ENCODE measurements at places on chromosomes 5 and 9.

DNA sequence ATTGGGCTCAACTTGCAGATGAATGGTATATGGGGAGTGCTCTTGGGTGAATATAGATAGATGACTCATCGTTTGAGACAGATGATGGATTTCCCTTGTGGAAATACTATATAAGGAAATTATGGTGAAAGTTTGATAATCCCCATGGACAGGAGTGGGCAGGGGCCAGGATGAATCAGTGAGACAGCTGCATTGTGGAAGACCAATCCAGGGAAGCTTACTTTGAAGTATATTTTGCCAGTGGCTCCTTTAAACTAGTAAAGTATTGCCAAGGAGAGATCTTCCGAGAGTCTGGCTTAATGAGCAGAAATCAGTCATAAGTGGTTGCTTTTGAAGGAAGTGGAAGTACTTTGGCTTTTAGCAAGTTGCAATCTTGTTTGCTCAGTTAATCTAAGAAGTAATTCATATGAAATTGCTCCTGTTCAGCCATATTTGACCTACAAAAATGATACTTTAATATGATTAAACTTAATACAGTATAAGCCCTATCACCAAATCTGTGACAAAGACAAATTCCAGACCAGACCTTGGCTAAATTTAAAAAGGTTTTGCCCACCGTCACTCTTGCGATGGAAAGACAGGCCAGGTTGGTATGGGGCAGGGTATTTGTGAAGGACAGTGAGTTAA, 9.3 kb upstream of the TNC start:
- H3K27me3 ChIP-seq, result no peaks in the 10 kb centered on the region
- no peak for DNase-seq
- no peaks in the 10 kb centered on the region for H3K4me1 ChIP-seq
- no peaks in the 10 kb centered on the region for H3K36me3 ChIP-seq
- no peak overlapping the region for H3K4me3 ChIP-seq

GRCh38 chr5:167769846-167770413, 521.5 kb upstream of the WWC1 start:
- H3K4me3 ChIP-seq, result no peak overlapping the region
- no peak for DNase-seq
- H3K36me3 ChIP-seq, result no peaks in the 10 kb centered on the region

GRCh38 chr9:8168916-8169438, 369.4 kb upstream of the DMAC1 start:
- H3K4me1 ChIP-seq, result no peaks in the 10 kb centered on the region
- no peak overlapping the region for H3K27ac ChIP-seq
- no peaks in the 10 kb centered on the region for H3K36me3 ChIP-seq
- no peaks in the 10 kb centered on the region for H3K27me3 ChIP-seq
- H3K4me3 ChIP-seq, result no peak overlapping the region
- DNase-seq, result no peak

- H3K36me3 ChIP-seq, result no peaks in the 10 kb centered on the region
- no peak overlapping the region for H3K27ac ChIP-seq
- DNase-seq, result no peak
- no peaks in the 10 kb centered on the region for H3K27me3 ChIP-seq
These were observed 394.9 kb upstream of the CD180 start for GRCh38 chr5:67591491-67591890.

DNA sequence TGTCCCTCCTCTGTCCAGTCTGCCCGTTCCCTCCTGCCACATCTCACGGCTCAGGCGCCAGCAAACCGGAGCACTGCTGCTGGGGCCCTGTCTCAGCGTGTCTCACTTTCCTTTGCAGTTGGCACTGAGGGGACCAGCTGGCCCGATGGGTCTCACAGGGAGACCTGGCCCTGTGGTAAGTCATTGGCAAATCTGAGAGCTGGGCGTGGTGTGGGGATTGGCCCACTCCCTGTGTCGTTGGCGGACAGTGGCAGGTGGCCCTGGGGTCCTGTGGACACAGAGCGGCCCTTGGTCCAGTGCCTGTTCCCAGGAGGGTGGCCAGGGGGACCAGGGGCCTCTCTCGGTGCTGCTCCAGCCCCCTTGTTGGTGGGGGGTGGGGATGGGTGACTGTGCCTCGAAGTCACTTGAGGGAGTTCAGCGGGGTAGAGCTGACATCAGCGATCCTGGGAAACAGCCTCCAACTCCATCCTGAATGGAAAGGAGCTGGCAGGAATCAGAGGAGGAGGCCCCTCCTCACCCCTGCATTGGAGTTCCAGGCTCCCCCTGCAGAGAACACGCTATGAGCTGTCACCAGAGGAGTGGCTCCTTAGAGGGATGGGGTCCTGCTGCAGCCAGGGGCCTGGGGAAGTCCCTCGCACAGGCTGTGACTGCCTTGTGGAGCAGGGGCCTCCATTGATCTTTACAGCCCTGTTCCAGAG, 111.0 kb downstream of the COL5A1 start:
- DNase-seq, result no peak
- H3K27me3 ChIP-seq, result no peaks in the 10 kb centered on the region
- H3K36me3 ChIP-seq, result no peaks in the 10 kb centered on the region
- H3K27ac ChIP-seq, result no peak overlapping the region
- no peak overlapping the region for H3K4me3 ChIP-seq
- no peaks in the 10 kb centered on the region for H3K4me1 ChIP-seq

- no peaks in the 10 kb centered on the region for H3K27me3 ChIP-seq
- H3K27ac ChIP-seq, result no peak overlapping the region
- no peak overlapping the region for H3K4me3 ChIP-seq
- H3K4me1 ChIP-seq, result no peaks in the 10 kb centered on the region
- DNase-seq, result no peak
These were observed 153.4 kb upstream of the MAP1B start for GRCh38 chr5:71953866-71954265.

- no peak for DNase-seq
- no peak overlapping the region for H3K4me3 ChIP-seq
These were observed 55.1 kb upstream of the CCDC112 start for GRCh38 chr5:115351356-115352195.

DNA sequence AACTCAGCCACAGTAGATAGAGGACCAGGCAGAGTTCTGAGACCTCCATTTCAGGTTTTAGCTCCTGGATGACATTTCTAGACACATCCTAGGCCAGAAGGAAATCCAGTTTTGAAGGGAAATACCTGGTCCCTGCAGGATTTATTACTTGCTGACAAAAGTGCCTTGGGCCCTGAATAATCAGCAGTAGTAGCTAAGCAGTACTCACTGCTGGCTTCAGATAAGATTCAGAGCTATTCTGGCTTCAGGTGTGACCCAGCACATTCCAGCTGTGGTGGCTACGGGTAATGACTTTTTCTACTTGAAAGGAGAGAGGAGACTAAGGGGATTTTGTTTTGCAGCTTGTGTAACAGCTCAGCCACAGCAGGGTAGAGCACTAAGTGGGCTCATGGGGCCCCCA, 34.0 kb downstream of the NDUFAF2 start:
- H3K4me1 ChIP-seq, result no peaks in the 10 kb centered on the region
- H3K4me3 ChIP-seq, result no peak overlapping the region
- DNase-seq, result no peak
- no peak overlapping the region for H3K27ac ChIP-seq
- H3K36me3 ChIP-seq, result peaks cover 2% of the 10 kb centered on the region
- H3K27me3 ChIP-seq, result no peaks in the 10 kb centered on the region

DNA sequence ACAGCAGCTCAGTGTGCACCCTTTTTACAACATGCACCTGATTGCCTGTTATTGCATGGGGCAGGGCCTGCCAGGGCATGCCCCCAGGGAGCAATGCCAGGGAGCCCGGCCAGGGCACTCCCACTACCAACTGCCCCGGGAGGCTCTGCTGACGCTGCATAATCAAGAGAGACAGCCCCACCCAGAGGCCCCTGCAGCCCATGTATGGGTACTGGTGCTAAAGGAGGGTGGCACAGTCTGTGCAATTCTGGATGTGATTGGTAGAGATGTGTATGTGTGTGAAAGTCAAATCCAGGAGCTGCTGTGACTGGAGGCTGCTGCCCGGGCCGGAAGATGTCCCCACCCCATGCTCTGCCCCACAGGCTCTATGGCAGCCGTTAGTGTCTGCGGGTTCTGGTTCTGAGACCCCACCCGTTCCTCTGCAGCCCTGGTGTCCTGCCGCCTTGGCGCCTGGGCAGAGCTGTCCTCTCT, 3.9 kb upstream of the NEURL1B start:
- H3K4me3 ChIP-seq, result no peak overlapping the region
- peaks cover 2% of the 10 kb centered on the region for H3K4me1 ChIP-seq
- no peak for DNase-seq

GRCh38 chr5:74490814-74491213, 149.7 kb downstream of the ENC1 start:
- no peaks in the 10 kb centered on the region for H3K4me1 ChIP-seq
- H3K4me3 ChIP-seq, result no peak overlapping the region
- H3K27ac ChIP-seq, result no peak overlapping the region
- no peaks in the 10 kb centered on the region for H3K27me3 ChIP-seq
- H3K36me3 ChIP-seq, result no peaks in the 10 kb centered on the region

GRCh38 chr5:111173476-111173875, 50.7 kb upstream of the CAMK4 start:
- no peaks in the 10 kb centered on the region for H3K4me1 ChIP-seq
- no peak for DNase-seq
- no peaks in the 10 kb centered on the region for H3K27me3 ChIP-seq
- no peak overlapping the region for H3K27ac ChIP-seq

DNA sequence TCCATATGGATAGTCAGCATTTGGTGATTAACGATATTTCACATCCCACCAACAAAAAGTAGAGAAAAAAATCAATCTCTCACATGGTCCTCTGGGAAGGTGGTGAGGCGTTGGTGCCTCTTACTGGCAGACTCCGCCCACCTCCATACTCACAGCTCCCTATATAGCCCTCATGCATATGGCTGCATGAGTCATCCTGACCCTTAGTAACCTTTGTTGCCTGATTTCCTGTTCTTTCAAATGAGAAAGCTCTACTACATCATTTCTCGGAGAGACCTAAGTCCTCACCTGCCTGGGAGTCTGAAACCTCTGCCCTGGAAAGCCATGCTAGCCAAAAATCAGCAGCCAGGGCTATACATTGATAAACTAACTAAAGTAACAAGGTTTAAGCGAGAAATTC, 33.3 kb upstream of the ABCA1 start:
- H3K27me3 ChIP-seq, result no peaks in the 10 kb centered on the region
- H3K4me1 ChIP-seq, result peaks cover 8% of the 10 kb centered on the region
- DNase-seq, result no peak
- no peaks in the 10 kb centered on the region for H3K36me3 ChIP-seq

DNA sequence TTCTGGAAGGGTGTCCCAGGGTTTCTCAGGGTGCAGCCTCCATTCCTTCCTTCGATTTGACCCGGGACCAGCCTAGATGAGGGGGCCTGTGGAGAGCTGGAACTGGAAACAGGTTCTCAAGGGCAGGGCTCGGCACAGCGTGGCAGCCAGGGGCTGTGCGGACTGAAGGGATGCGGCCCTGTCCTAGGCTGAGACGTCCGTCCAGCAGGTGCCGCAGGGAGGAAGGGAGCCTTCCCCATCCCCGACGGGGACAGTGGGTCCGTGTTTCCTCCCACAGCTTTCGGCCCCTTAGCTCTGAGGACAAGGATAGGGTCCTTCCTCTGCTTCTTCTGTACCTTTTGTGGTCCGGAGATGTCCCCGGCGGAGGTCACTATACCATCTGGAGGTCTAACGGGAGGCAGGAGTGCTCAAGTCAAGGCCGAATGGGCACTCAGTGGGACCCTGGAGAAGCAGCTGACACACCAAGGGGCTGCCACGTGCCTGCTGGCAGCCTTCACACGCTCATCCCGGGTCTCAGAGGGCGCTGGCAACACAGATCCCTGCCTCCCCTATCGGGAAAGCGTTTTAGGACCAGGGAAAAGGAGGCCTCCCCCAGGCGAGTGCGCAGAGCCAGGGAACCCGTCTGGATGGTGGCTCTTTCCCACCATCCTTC, 49.9 kb downstream of the USP20 start:
- H3K27ac ChIP-seq, result peak overlapping the region; percentile 99
- H3K4me1 ChIP-seq, result peaks cover 57% of the 10 kb centered on the region
- H3K36me3 ChIP-seq, result peaks cover 9% of the 10 kb centered on the region

- H3K27ac ChIP-seq, result no peak overlapping the region
- H3K4me3 ChIP-seq, result peak overlapping the region; percentile 46
- H3K36me3 ChIP-seq, result no peaks in the 10 kb centered on the region
- H3K27me3 ChIP-seq, result peaks cover 20% of the 10 kb centered on the region
- no peak for DNase-seq
These were observed 294.7 kb downstream of the ZSWIM6 start for GRCh38 chr5:61626639-61627282.

DNA sequence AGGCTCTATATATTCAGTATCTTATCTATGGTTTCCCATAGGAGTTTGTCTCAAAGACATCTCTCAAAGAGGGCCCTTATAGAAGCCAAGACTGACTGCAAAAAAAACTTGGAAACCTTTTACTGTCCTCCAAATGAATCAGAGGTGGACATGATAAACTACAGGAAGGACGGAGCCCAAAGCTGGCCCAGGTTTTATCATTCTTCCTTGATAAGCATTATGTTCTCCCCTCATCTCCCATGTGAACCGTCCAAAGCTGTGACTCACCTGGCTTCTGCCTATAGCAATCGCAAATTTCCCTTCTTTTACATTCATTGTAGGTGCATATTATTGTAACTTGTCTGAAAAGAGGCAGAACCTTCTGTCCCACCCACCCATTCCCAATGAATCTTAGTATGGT, 35.0 kb upstream of the NIM1K start:
- peaks cover 15% of the 10 kb centered on the region for H3K36me3 ChIP-seq
- no peak overlapping the region for H3K27ac ChIP-seq
- H3K4me1 ChIP-seq, result peaks cover 3% of the 10 kb centered on the region
- no peaks in the 10 kb centered on the region for H3K27me3 ChIP-seq

DNA sequence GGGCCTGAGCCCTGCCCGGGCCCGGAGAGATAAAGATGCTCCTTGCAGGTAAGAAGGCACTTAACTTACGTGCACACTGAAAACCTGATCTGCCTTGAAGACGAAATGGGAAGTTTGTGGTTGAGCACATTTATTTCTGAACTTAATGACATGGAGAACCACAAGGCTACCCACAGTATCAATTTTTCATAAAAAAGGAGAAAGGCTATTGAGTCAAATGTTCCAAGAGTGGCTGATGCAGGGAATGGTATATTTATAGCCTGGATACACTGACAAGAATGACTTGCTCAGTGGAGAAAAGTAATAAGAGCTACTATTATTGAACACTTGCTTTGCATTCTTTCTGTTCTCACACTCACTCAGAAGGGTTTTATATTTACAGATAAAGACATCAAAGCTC, 419.3 kb downstream of the ACTL7B start:
- no peak overlapping the region for H3K27ac ChIP-seq
- no peaks in the 10 kb centered on the region for H3K4me1 ChIP-seq
- H3K4me3 ChIP-seq, result no peak overlapping the region

DNA sequence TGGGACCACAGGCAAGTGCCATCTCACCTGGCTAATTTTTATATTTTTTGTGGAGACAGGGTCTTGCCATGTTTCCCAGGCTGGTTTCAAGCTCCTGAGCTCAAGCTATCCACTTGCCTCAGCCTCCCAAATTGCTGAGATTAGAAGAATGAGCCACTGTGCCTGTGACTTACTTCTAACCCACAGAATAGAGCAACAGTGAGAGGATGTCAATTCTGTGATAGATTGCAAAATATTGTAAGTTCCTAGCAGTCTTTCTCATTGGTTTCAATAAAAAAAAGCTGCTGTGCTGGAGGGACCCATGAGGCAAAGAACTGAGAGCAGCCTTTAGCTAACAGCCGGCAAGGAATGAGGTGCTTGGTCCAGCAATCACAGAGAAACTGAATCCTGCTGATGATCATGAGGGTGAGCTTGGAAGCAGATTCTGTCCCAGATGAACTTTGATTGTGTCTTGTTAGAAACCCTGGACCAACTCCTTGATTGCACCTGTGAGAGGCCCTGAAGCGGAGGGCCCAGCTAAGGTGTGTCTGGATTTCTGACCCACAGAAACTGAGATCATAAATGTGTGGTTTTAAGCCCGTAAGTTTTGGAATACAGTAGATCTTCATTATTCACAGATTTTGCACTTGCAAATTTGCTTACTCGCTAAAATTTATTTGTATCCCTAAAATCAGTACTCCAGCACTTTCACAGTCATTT, 149.7 kb downstream of the GCNT1 start:
- no peaks in the 10 kb centered on the region for H3K27me3 ChIP-seq
- no peak overlapping the region for H3K4me3 ChIP-seq
- DNase-seq, result no peak
- H3K36me3 ChIP-seq, result no peaks in the 10 kb centered on the region
- no peaks in the 10 kb centered on the region for H3K4me1 ChIP-seq

All from effector memory CD4-positive, alpha-beta T cell (primary cell).